ENCODE measurements at places on chromosomes 2 and 18. TPM values are rescaled to one million over a fixed set of nuclear protein-coding genes. Genes with fewer than 3 reads are reported as not detected.

The PRKAG3 gene
- polyA plus RNA-seq, result not detected

The CCDC74B gene
- not detected for polyA plus RNA-seq

GRCh38 chr2:30756051-30756719 lies 51.1 kb downstream of the CAPN13 start:
- no peak for DNase-seq

DNA sequence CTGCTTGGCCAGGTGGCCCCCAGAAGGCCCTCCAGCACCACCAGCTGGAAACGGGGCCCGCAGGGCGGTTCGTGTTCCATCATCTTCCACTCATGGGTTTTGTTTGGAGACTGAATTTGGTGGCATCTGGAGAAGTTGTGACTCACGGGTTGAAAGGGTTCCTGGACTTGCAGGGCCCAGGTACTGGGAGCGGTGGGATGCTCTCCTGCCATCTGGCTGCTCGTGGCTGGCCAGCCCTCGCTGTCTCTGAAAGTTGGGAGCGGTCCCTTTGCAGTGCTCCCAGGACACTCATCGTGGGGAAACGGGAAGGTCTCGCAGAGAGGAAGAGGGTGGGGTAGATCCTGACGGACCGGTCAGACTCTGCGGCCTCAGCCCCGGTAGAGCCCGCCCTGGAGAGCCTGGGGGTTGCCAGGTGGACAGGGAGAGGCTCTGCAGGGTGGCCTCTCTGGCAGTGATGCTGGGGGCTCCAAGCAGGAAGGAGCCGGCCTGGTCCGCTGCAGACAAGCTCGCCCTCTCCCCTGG lies 47.5 kb downstream of the TWIST2 start:
- no peak for DNase-seq

DNA sequence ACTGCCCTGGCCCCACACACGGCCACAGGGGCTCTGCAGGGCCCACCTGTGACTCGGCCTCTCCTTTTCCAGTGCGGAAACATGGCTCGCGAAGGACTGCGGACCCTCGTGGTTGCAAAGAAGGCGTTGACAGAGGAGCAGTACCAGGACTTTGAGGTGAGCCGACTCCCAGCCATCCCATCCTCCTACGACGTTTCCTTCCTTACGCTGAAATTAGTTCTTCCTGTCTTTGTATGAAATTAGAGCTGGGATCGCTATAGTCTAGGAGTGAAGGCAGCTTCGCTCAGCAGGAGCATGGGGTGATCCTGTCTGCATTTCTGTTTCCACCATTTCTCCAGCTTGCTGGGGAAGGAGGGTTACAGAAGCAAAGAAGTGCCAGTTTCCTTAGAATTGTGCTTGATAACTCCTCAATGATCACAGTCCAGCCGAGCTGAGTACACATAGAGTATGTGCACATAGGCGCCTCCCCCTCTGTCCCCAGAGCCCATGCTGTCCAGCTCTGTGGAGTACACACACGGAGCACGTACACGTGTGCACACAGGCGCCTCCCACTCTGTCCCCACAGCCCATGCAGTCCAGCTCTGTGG lies 59.1 kb upstream of the NFATC1 start:
- no peak for DNase-seq

DNA sequence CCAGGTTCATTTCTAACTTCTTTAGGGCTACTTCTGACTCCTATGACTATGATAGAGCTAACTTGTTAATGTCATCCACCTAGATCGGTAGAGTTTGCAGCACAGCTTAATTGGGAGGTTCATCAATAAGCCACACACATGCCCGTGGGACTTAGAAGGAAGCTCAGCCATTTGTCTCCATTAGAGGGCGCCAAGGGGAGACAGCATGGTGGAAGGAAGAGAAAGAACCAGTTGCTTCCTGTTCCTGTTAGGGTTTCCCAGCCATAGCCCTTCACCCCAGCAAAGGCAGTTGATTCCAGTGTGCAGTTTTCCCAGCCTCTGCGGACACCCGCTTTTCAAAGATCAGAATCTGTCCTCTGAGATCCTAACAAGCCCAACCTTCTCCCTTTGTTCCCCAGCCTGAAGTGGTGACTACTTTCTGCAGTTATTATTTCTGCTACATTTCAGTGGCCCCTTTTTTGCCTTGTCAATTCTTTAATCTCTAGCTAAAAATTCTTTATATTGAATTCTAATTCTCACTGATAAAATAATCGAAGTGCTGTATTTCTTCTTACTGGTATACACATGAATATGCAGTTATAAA lies 30.3 kb downstream of the MAIP1 start:
- peak; percentile 30 for DNase-seq
